ENCODE measurements at places on chromosomes 7 and 10. TPM values are rescaled to one million over a fixed set of nuclear protein-coding genes. Genes with fewer than 3 reads are reported as not detected.
A peak's percentile ranks its signal among the peaks of the same experiment; 100 is the strongest.

- ATAC-seq, result no peak
These were observed 297.9 kb downstream of the GATA3 start for GRCh38 chr10:8352171-8353075.

GRCh38 chr7:74216361-74216761 is 6.6 kb downstream of the LAT2 start:
- ATAC-seq, result no peak

GRCh38 chr7:1059200-1060091 is 15.1 kb downstream of the GPR146 start:
- ATAC-seq, result peak; percentile 69

GRCh38 chr7:90666186-90666585 is 70.1 kb downstream of the CDK14 start:
- ATAC-seq, result no peak

- ATAC-seq, result no peak
These were observed 600 bp upstream of the DBNL start for GRCh38 chr7:44043902-44044301.

DNA sequence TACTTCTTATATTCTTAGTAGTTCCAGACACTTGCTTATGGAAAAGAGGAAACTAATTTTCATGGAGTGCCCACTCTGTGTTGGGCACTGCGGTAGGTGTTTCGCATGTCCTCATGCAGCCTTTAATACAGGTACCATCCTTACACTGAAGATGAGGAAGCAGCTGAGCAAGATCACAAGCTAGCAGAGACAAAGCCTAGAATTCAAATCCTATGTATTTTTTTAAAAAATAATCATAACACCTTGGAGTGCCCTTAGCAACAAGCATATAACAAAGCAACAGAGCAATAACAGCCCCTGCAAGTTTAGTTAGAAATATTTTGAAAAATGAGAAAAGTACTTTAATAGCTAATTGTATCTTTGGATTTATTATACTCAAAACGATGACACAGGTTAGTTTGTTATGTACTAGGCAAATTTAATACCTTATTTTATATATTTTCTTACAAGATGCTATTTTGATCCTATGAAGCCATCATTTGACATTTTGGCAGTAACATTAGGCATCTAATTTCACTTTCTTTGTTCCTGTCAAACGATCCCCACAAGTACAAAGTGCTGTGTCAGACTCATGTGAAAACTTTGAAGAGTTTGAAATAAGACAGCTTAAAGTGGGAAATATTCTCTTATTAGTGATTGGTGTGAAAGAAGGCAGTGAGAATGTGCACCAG is 245.8 kb downstream of the CDK14 start:
- no peak for ATAC-seq

DNA sequence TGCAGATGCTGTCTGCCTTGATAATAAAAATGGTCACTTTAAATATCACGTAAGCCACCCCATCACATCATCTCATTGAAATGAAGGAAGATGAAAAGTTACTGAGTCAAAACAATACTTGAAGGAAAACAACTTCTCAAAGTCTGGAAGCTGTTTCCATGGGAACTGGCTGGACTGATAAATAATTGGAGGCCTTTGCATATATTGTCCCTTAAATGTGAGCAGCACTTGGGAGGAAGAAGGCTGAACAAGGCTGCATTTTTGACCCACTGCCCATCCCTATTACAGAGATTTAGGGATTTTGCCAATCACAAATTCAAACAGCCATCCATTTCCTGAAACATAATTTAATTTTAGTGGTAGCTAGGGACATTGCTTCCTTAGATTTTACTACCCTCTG is 18.2 kb upstream of the MAGI2 start:
- ATAC-seq, result no peak

- ATAC-seq, result peak; percentile 51
These were observed 10.8 kb upstream of the PYROXD2 start for GRCh38 chr10:98425511-98426352.

DNA sequence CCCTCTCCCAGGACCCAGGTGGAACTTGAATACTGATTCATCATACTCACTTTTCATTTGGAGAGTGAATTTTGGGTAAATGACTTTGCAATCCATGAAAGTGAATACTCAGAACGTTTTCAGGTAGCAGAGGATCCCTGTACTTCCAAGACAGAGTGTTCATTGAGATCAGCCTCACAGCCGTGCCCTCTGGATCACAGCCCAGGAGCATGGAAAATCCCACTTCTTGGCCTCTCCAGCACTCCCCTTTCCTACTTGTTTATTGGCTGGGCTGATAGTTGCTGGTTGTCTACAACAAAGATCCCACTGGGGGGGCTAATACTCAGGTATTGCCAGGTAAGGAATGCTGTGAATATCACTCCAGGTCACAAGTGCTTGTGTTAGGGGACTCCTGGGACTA is 5.9 kb downstream of the GCK start:
- ATAC-seq, result no peak

DNA sequence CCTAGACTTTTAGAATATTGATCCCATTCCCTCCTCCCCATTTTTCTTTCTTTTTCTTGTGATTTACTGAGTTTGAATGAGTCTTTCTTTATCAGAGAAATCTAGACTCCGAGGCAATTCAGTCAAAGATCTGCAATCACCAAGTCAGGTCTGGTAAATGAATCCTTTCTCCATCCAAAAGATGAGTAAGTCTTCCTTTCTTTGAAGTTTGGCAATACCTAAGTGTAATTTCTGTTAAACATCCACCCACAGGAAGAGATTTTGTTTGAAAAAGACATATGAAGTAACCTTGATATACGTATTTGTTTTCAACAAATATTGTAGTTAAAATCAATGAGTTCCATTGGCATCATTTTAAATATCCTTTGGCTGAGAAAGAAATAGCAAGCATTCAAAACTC is 58.3 kb downstream of the SLC39A12 start:
- ATAC-seq, result no peak

DNA sequence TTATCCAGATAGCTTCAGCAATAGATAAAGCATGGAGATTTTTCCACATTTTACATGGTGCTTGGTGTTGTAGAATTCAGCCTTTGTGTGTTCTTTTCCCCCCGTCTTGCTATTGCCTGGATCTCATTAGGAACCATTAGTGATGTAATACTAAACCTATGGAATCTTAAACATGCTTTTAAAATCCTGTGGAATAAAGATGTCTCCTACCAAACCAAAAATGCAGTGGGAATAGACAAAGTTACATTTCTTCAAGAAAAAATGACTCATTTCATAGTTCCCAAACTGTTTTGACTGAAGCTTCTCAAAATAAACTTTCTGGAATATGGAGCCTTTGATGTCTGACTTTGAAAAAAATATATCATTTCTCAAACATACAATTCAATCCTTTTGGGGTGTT is 44.0 kb downstream of the CALD1 start:
- ATAC-seq, result no peak

- ATAC-seq, result no peak
These were observed 260.1 kb downstream of the WDR37 start for GRCh38 chr10:1316121-1316808.

DNA sequence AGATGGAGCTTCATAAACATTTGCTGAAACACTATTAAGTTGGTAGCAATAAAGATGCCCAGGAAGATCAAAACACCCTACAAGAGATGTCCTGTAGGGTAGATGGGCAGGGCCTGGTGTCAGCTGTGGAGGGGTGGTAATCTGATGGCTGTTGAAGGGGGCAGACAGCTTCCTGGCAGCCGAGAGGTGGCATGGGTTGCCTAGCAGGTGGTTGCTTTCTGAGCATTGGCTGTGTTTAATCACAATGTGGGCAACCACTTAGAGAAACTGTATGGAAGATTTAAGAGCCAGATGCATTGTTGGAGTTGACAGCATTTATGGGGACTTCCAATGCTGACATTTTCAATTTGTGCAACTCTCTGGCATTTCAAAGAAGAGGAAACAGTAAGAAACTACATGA is 79.9 kb upstream of the SLC26A5 start:
- ATAC-seq, result no peak

DNA sequence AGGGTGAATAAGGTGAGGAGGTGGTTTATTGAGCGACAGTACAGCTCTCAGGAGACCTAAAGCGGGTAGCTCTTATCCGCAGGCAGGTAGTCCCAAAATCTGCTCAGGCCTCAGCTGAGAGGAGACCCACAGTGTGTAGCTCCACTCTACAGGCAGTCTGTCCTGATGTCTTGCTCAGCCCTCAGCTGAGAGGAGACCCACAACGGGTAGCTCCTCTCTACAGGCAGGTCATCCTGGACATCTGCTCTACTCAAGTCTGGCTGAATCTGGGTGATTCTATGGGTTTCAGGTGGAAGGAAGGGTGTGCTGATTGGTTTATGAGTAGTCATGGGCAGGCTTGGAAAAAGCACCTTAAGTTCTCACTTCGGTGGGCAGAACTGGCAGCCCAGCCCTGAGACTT is 55.6 kb upstream of the ABCB5 start:
- ATAC-seq, result no peak

DNA sequence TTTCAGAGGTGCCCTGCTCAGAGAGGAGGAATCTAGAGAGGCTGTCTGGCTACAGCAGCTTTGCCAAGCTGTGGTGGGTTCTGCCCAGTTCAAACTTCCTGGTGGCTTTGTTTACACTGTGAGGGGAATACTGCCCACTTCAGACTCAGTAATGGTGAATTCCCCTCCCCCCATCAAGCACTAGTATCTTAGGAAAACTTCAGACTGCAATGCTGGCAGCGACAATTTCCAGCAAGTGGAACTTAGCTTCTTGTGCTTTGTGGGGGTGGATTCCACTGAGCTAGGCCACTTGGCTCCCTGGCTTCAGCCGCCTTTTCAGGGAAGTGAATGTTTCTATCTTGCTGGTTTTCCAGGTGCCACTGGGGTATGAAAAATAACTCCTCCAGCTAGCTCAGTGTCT is 42.8 kb downstream of the CYP2C8 start:
- no peak for ATAC-seq

DNA sequence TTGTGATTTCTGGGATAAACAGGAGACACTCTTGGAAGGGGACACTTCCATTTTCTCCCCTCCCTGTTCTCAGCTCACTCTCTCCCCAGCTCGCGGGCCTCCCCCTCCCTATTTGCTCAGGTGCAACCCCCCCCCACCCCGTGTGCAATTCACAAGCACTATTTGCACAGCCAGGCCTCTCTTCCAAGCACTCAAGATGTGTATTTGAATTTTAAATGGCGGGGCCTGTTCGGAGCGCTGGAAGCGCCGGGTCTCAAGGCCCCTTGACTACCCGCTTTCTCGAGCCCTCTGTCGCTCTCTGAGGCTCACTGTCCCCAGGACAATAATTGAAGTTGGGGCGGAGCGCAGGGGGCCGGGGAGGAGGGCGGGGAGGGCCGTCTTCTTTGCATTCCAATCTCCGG is 7.8 kb downstream of the SHH start:
- no peak for ATAC-seq

DNA sequence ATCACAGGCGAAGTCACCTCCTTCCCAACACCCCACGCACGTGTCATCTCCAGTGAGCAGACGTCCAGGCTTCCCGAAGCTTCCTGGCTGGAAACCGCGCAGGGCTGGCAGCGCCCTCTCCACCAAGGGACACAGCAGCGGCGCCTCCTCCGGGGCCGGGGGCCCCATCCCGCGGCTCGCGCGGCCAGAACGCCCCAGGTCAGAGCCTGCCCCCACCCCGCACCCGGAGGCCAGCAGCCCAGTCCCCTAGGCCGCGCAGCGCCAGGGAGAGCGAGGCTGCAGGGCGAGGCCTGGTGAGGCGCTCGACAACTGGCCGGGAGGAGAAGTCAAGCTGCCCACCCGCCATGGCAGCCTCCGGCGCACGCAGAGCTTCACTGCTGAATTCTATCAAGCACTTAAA is 247.0 kb downstream of the SEMA3D start:
- ATAC-seq, result peak; percentile 18

DNA sequence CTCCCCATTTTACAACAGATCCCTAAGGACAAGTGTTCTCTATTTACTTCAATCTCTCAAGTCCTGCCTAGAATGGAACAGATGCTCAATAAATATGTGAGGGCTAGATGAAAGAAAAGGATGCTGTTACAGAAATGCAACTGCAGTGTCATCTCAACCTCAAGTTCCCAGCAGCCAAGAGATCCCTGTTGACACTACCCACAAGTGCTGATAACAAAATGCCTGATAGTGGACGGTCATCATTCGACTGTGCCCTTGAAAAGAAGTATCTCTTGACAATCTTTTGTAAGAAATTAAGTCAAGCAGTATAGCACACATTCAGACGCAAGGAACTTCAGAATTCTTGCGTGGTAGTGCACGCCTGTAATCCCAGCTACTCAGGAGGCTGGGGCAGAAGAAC is 133.2 kb downstream of the PARD3 start:
- ATAC-seq, result no peak

DNA sequence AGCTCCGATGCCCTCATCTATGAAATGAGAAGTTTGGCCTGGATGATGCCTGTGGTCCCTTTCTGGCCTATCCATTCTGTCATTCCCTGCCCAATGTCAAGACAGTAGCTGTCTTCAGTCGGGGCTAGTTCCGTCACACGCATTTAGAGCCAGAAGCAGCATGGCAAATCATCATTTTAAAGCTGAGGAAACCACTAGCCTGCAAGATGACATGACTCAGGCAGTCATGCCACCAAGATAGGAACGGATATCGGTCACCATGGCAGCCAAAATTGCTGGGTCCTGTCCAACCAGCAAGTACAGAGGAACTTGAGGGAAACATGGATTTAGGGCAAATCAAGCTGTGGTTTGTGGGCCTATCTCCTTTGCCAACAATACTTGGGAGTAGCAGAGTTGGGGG is 64.5 kb upstream of the MRLN start:
- no peak for ATAC-seq

- ATAC-seq, result peak; percentile 31
These were observed 218.2 kb upstream of the KLF14 start for GRCh38 chr7:130951976-130952876.

- ATAC-seq, result no peak
These were observed 325.5 kb downstream of the LHFPL3 start for GRCh38 chr7:104653825-104654401.

RINT1 gene
- total RNA-seq, result 14.1 TPM

CPVL gene
- total RNA-seq, result 5.0 TPM

TRIM4 gene
- 13.9 TPM for total RNA-seq

TAS2R41 gene
- not detected for total RNA-seq

GNAT3 gene
- not detected for total RNA-seq

SLC16A12 gene
- total RNA-seq, result 0.08 TPM

CYP2C9 gene
- 1.1 TPM for total RNA-seq

CALML3 gene
- 501 TPM for total RNA-seq

ADAM22 gene
- 0.24 TPM for total RNA-seq

MMP21 gene
- 0.08 TPM for total RNA-seq

Measured in esophagus mucosa (tissue), 1 donor.